ENCODE measurements at places on chromosomes 1 and 21.

DNA sequence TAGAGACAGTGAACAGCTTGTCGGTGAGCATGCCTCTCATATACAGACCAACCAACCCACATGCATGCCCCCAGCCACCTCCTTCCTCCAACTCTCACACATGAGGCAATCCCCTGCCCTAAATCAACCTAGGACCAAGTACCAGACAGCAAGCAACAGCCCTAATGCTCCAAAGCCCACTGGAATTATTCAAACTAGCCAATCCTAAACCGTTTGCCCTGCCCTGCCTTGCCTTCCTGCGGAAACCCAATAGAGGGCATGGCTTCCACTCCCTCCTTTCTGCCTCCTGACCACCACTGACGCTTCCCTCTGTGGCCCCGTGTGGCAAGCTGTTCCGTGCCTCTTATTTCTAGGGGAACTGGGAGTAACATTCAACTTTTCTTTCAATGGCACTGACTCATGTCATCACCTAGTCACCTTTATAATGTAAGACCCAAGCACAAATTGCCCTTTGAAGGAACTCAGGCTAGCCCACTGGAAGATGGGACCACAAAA, 129.3 kb upstream of the GJB5 start:
- no peak for DNase-seq

GRCh38 chr1:111723871-111724270, 15.3 kb downstream of the INKA2 start:
- DNase-seq, result no peak

DNA sequence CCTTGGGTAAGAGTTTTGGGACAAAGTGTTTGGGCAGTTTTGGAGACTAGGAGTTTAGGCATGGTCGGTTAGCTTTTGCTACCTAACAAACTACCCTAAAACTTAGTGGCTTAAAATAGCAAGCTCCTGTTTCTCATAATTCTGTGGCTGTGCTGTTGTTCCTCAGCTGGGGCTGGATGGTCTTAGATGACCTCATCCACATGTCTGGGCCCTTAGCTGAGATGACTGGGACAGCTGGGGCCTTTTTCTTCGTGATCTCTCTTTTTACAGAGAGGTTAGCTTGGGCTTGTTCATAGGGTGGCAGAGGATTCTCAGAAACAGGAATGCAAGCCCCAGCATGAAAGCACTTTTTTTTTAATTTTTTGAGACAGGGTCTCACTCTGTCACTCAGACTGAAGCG, 6.6 kb downstream of the ATP1A4 start:
- no peak for DNase-seq

DNA sequence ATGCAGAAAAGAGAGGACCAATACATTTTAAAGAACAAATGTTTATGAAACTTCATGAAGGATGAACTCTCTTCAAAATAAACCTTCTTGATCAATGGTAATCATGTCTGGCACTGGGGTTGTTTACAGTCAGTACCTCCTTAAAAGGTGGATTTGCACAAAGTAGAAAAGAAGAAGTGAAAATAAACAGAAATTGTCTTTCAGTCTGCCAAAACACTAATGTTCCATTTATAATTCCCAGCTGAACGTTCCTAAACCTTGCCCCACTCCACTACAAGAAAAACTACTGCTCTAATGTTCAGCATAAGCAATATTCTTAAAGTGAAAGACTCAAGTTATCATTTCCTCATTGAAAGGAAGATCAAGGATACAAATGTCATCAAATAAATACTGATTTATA, 86.2 kb downstream of the EIF4G3 start:
- DNase-seq, result no peak

- DNase-seq, result no peak
These were observed 262.0 kb downstream of the TNR start for GRCh38 chr1:175481126-175482070.

- DNase-seq, result no peak
These were observed 183.9 kb downstream of the TOMM20 start for GRCh38 chr1:234944439-234945344.

DNA sequence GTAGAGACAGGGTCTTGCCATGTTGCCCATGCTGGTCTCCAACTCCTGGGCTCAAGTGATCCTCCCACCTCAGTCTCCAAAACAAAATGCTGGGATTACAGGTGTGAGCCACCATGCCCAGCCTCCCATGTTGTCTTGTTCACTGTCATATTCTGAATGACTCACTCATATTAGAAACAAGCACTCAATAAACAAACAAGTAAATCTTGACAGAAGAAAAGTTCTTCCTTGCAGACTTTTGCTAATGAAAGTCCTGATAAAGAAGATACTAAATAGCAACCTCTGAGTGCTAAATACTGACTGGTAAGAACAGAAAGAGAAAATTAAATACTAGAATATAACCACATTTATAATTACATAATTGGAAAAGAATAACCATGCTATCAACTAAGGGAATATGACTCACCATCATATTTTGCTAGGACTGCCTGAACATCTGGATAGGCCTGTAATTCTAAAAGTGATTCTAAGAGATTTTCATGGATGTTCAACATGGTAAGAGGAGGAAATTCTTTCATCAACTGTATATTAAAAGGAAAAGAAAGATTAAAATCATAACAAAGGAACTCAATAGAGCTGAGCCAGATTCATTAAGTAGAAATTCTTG, 37.3 kb downstream of the ST7L start:
- DNase-seq, result no peak

- DNase-seq, result no peak
These were observed 33.9 kb upstream of the SDC3 start for GRCh38 chr1:30942326-30942963.

- no peak for DNase-seq
These were observed 35.3 kb upstream of the FCER1A start for GRCh38 chr1:159266832-159267231.

GRCh38 chr21:46442938-46443337, 15.8 kb upstream of the DIP2A start:
- no peak for DNase-seq

DNA sequence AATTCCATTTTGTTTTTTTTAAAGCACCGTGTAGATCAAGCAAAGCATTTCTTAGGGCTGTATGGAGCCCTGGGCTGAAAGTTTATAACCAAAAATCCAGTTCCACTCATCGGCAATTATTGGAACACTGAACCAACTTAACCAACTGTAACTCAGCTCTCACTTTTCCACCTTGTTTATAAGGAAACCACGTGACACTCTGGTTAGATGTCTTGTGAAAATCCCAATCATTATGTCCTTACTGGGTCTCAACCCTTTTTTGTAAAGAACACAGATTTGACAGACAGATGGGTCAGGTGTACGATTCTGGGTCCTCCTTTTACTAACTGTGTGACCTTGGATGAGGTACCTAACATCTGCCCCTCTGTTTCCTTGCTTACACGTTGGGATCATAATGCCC, 6.2 kb downstream of the PLA2G5 start:
- DNase-seq, result no peak

DNA sequence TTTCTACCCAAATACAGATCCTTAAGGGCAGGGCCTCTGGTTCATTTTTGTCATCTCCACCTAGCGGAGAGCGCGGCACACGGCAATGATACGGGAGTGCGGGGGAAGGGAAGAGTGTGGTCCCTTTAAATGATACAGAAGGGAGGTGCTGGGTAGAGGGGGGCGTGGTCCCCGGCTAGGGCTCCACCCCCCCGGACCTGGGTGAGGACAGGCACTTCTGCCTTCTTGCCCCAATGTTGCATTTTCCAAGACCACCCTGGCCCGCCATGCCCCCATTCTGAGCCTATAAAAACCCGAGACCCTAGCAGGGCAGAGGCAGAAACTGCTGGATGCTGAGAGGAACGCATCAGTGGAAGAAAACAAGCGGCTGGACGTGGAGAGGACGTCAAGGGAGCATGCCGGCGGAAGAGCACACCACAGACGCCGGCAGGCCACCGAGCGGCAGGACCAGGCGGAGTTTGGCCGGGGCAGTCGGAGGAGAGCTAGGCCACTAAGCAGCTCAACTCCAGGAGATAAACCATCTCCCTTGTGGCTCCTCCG, 30.0 kb downstream of the LRRC3 start:
- no peak for DNase-seq

DNA sequence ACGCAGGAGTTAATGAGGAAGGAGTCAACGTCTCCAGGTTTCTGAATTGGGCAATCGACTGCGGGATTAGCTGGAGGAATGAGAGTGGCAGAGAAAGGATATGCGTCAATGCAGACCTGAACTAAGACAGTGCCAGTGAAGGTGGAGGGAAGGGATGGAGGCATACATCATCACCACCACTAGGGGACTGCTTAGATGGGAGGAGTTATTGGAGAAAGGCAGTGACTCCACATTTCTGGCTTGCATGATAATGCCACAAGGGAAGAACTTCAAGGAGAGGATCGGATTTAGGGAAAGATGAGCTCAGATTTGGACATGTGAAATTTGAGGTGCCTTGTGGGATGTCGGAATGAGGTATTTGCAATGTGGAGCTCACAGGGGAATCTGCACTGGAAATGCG, 17.5 kb downstream of the VASH2 start:
- DNase-seq, result no peak

GRCh38 chr1:117959364-117959763, 29.8 kb downstream of the WDR3 start:
- no peak for DNase-seq

- DNase-seq, result no peak
These were observed 12.5 kb downstream of the GPR137B start for GRCh38 chr1:236154671-236155398.

DNA sequence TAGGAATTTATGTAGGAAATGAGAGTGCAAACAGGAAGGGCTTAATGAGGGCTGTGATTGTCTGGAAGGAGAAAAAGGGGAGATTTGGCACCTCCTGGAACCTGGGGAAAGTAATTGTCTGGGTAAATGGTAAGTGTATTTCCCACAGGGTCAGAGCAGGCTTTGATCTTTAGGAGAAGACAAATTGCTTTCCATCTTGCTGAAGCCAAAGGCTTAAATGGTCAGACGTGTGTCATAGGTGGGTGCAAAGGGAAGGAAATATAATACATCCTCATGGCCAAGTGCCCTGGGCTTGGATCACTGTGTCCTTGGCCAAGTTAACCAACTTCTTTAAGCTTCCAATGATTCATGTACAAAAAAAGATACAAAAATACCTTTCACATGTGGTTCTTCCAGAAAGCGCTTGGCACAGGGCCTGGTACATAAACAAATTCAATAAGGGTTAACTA, 1.3 kb upstream of the DUSP23 start:
- no peak for DNase-seq

- DNase-seq, result no peak
These were observed 133.0 kb upstream of the CTTNBP2NL start for GRCh38 chr1:112263042-112263441.

DNA sequence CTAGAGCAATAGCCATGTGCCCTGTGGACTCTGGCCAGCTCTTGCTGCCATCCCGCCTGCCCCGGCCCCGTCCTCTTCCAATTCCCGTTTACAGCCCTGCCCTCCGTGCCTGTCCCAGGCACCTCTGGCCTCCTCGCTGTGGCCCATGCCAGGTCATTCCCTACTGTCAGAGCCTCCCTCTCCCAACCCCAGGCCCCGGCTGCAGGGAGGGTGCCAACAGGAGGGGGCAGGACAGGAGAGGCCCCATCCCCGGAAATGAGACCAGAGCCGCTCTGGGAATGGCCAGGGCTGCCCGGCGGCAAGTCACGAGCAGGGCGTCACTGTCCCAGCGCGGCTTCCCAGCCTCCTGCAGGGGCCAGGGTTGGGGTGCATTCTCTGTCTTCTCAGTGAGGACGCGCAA, 23.5 kb upstream of the TSPEAR start:
- no peak for DNase-seq

- DNase-seq, result no peak
These were observed 2.7 kb downstream of the ZBTB18 start for GRCh38 chr1:244053831-244054230.

DNA sequence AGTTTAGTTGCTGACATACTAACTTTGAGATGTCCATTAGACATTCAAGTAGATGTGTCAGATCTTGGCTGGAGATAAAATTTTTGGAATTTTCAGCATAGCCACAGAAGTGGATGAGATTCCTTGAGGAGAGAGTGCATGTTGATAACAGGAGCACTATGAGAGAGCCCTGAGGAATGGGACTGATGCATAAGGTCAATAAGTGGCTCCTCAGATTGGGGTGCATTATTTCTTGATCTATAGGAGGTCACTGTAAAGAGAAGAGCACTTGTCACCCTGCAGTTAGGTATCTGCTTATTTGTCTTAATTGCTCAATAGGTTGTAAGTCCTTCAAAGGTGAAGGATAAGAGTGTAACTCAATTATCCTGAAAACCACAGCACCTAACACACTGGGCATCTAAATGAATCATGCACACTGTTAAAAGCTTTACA, 52.0 kb upstream of the TACSTD2 start:
- no peak for DNase-seq

DNA sequence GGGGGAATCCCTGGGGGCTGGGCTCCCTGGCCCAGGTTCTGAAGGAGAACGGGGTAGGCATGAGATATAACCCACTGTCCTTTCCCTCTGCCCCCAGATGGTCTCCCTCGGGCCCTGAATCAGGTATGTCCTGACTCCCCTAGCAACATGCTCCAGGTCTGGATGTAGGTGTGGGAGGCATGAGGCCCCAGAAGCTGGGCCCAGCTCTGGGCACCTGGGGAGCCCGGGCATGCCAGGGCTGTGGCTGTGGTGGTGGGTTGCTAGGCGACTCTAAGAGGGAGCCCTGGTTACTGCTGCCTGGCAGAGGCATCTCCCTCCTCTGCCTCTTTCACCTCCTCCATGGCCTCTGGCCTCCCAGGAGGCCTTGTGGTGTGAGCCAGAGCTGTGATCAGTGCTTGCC, 16.2 kb downstream of the FOXO6 start:
- no peak for DNase-seq

DNA sequence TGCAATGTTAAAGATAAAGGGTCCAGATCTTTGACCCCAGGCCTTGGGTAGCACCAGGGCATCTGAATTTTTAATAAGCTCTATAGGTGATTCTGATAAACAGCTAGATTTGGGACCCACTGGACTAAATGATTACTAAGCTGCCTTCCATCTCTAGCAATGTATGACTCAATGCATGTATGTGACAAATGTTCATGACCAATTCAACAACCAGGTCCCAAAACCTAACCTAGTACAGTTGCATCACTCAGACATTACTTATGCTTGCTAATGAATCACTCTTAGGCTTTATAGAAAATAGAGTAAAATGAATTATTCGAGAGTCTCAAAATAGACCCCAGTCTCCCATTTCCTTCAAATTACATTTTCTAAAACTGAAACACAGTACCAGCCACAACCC, 35.5 kb downstream of the RCAN1 start:
- no peak for DNase-seq

GRCh38 chr1:58395355-58395754, 151.2 kb downstream of the OMA1 start:
- no peak for DNase-seq

DNA sequence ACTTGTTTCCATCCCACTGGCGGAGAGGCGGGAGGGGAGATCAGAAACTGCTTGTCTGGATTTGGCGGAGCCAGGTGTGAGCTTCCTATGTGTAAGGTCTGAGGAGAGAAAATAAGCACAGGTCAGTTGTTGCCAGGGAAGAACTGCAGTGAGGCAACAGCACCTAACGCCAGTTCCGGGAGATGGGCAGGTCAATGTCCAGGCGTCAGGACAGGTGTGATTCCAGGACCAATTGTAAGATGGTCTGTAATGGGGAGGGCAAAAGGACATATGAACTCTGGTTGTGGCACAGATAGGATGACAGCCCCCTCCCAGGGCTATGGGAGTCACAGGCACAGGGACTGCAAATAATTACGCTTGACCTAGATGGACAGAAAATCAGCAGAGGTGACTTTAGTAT, 9.6 kb upstream of the KCNE1 start:
- DNase-seq, result no peak

- no peak for DNase-seq
These were observed 28.1 kb upstream of the SGIP1 start for GRCh38 chr1:66505671-66506392.
